ENCODE measurements at places on chromosomes 12 and 14. TPM values are rescaled to one million over a fixed set of nuclear protein-coding genes. Genes with fewer than 3 reads are reported as not detected.

Gene ZDHHC22
- total RNA-seq, result 0.20 TPM

Gene KLRD1
- total RNA-seq, result not detected

Gene PPP1R36
- total RNA-seq, result 0.24 TPM

Gene CGRRF1
- 16.4 TPM for total RNA-seq

Gene KCNC2
- not detected for total RNA-seq

Gene SH2B3
- total RNA-seq, result 5.8 TPM

Gene TMEM233
- not detected for total RNA-seq

Gene CELA1
- total RNA-seq, result not detected

Gene PAH
- total RNA-seq, result not detected

Gene A2M
- 0.11 TPM for total RNA-seq

Gene LRRK2
- total RNA-seq, result 1.7 TPM

Gene GALNT4
- 13.7 TPM for total RNA-seq

Gene PTPN6
- 6.6 TPM for total RNA-seq

Gene GLS2
- 0.11 TPM for total RNA-seq

Gene POMT2
- total RNA-seq, result 26.9 TPM

Gene HIF1A
- total RNA-seq, result 244 TPM

Gene RIMBP2
- 0.06 TPM for total RNA-seq

Gene RD3L
- not detected for total RNA-seq

Gene RGS6
- total RNA-seq, result not detected

Gene SDS
- total RNA-seq, result 0.31 TPM

Gene TRAFD1
- 16.4 TPM for total RNA-seq

Data from A549 treated with dexamethasone at 1 μM for 4 hours (cell line).